SK-N-SH (cell line): ENCODE measurements at places on chromosomes 1 and 21. TPM values are rescaled to one million over a fixed set of nuclear protein-coding genes. Genes with fewer than 3 reads are reported as not detected.
A peak's percentile ranks its signal among the peaks of the same experiment; 100 is the strongest.

HENMT1 gene
- polyA plus RNA-seq = 0.03 TPM in 2 replicates

SLC6A9 gene
- polyA plus RNA-seq = 3.6 and 3.9 TPM in 2 replicates

FLVCR1 gene
- 1.7 and 2.5 TPM in 2 replicates for polyA plus RNA-seq

TTC22 gene
- polyA plus RNA-seq = not detected in 2 replicates

PATJ gene
- polyA plus RNA-seq = 2.5 and 3.0 TPM in 2 replicates

GRCh38 chr1:23376890-23377811, 7.5 kb upstream of the ZNF436 start:
- DNase-seq = no peak
- H3K36me3 ChIP-seq = no peaks in the 10 kb centered on the region
- peak overlapping the region; percentile 64 for H3K27ac ChIP-seq
- H3K4me1 ChIP-seq = peaks cover under 1% of the 10 kb centered on the region; the same call in 1 of the 2 replicates
- H3K27me3 ChIP-seq = no peaks in the 10 kb centered on the region
- no peak overlapping the region for H3K4me3 ChIP-seq

DNA sequence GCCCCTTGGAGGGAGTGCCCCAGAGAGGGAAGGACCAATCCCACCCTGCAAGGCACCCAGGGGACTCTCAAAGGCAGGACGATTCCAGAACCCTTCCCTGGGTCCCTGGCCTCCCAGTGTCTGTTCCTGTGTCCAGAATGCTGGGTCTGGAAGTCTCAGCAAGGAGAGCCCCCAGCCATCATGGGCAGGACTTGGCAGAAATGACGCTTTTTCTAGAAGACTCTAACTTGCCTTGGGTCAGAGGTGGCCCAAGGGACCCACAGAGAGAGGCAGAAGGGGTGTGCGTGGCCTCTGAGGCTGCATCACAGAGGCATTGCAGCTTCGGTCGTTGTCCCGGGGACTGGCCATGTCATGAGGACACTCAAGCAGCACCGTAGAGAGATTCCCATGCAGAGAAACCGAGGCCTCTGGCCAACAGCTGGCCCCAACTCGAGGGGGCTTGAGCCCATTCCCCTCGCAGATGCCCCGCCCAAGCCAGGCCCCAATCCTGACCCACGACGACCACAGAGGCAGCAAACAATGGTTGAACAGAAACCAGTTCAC, 57.8 kb downstream of the WNT9A start:
- H3K4me1 ChIP-seq = no peaks in the 10 kb centered on the region
- no peaks in the 10 kb centered on the region for H3K36me3 ChIP-seq
- no peaks in the 10 kb centered on the region for H3K27me3 ChIP-seq
- no peak for DNase-seq
- no peak overlapping the region for H3K27ac ChIP-seq

DNA sequence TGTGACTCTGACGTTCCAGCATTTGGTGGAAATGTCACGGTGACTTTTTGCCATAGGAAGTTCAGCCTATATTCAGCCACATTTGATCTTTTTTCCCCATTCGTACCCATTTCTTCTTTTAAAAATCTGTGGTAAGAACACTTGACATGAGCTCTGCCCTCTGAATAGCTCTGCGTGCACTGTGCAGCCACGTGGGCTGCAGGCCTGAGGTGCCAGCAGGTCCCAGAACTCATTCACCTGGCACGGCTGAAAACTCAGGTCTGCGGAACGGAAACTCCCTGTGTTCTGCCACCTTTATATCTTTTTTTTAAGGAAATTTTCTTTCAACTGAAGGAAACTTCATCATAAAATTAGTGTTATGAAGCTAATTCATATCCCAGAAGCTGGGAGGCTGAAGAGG, 28.6 kb downstream of the CEP104 start:
- H3K4me3 ChIP-seq = no peak overlapping the region
- DNase-seq = no peak
- H3K36me3 ChIP-seq = peaks cover 14% of the 10 kb centered on the region

GRCh38 chr1:210342986-210343780, 14.5 kb downstream of the HHAT start:
- H3K4me1 ChIP-seq = peaks cover 13% of the 10 kb centered on the region; the same call in 1 of the 2 replicates
- H3K4me3 ChIP-seq = no peak overlapping the region
- H3K27me3 ChIP-seq = no peaks in the 10 kb centered on the region
- no peak overlapping the region for H3K27ac ChIP-seq

DNA sequence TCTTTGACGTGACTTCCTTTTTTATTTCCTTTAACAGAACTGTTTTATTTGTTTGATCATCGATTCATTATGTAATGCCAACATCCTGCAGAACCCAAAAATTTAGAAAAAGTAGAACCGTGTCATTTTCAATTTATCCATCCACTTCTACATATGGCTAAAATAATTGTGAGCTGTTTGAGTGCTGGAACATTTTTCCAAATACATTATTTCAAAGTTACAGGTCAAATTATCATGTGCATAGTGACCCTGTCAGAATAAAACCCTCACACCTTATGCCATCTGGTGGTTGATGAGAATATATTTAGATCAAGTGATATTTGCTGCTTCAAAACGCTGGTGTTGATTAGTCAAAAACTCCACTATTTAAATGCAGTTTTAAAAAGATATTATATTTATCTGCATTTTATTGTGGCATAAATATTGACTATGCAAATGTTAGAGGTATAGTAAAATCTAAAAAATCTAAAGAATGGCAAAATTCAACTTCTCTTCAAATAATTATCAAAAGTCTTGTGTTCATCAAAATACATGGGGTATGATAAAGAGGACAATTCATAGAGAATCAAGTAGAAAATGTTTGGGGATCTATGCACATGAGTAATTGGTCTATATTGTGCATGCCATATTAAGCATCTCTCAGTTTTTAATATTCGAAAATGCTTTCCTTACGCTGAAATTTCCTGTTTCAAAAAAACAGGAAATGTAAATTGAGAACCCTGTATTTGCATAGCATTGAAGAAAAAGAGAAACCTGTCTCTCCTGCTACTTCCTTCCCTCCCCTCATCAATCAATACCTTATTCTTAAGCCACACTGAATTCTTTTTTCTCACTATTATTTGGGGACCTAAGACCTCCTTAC, 39.7 kb downstream of the UBE2U start:
- H3K4me3 ChIP-seq = no peak overlapping the region
- H3K36me3 ChIP-seq = no peaks in the 10 kb centered on the region
- H3K4me1 ChIP-seq = peaks cover 10% of the 10 kb centered on the region; the same call in 1 of the 2 replicates
- peak overlapping the region; percentile 91 for H3K27ac ChIP-seq
- no peaks in the 10 kb centered on the region for H3K27me3 ChIP-seq

DNA sequence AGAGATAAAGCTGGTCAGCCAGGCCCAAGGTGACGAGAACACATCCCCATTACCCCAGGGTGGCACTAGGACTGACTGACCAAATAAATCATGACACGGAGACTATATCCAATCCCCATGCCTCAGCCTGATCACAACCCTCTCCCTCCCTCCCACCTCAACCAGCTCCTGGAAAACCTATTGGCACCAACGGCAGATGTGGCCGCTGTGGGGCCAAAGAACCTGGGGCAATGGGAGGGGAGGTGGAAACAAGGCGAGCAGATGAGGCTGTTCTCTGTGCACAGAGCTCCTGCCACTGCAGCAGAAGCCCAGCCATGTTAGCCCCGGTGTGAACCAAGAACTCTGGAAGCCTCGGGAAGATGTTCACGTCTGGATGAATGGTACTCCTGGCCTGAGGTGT, 77.6 kb downstream of the CD247 start:
- no peak overlapping the region for H3K27ac ChIP-seq
- H3K4me1 ChIP-seq = peaks cover 7% of the 10 kb centered on the region; the same call in 1 of the 2 replicates
- H3K27me3 ChIP-seq = no peaks in the 10 kb centered on the region; the same call in 1 of the 2 replicates
- no peaks in the 10 kb centered on the region for H3K36me3 ChIP-seq
- no peak for DNase-seq

- H3K27ac ChIP-seq = no peak overlapping the region
Measured at GRCh38 chr21:36509973-36510664, 30.2 kb upstream of the CLDN14 start.

- H3K4me3 ChIP-seq = no peak overlapping the region
- no peak overlapping the region for H3K27ac ChIP-seq
- no peak for DNase-seq
- no peaks in the 10 kb centered on the region for H3K36me3 ChIP-seq
Measured at GRCh38 chr21:31410499-31411131, 66.6 kb upstream of the TIAM1 start.

DNA sequence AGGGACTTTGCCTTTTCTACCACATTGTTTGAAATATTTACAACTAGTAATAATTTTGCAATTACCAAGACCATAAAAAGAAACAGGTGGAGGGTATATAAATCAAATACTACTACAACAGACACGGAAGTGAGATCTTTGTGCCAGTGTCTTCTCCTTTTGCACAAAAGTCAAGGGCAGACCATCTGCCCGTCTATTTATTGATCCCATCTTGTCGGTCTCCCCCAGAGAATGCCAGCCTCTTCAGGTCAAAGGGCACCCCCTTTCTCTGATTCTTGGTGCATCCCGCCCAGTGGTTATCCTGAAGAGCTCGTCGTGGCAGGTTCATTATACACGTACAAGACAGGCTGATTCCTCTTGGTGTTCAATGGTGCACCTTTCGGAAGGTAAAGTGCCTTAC, 4.8 kb upstream of the PDE9A start:
- H3K27me3 ChIP-seq = peaks cover 16% of the 10 kb centered on the region; the same call in 1 of the 2 replicates
- DNase-seq = no peak
- no peak overlapping the region for H3K27ac ChIP-seq
- no peaks in the 10 kb centered on the region for H3K4me1 ChIP-seq
- H3K4me3 ChIP-seq = no peak overlapping the region
- H3K36me3 ChIP-seq = no peaks in the 10 kb centered on the region

DNA sequence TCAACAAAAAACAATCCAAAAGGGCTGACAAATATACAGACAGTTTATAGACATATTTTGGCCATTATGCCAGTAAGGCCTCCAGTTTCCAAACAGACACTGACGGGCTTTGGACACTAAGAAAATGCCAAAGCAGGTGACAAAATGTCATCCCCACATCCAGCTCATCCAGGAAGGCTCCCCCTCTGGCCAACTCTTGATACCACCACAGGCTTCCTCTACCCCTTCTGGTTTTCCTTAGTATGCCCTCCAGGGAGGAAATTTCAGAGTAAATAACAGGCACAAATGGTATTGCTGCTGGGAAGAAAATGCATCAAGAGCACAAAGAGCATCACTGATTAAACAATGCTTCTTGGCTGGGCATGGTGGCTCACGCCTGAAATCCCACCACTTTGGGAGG, 225.3 kb downstream of the VAV3 start:
- H3K27me3 ChIP-seq = no peaks in the 10 kb centered on the region
- no peak overlapping the region for H3K27ac ChIP-seq
- DNase-seq = no peak
- no peaks in the 10 kb centered on the region for H3K4me1 ChIP-seq
- H3K4me3 ChIP-seq = no peak overlapping the region

GRCh38 chr1:68815632-68816031, 318.8 kb upstream of the DEPDC1 start:
- no peak overlapping the region for H3K27ac ChIP-seq
- H3K27me3 ChIP-seq = no peaks in the 10 kb centered on the region
- H3K4me3 ChIP-seq = no peak overlapping the region
- DNase-seq = peak; percentile 23

GRCh38 chr1:113226148-113226547, 153.2 kb downstream of the LRIG2 start:
- H3K27ac ChIP-seq = no peak overlapping the region
- no peaks in the 10 kb centered on the region for H3K27me3 ChIP-seq
- no peak for DNase-seq
- H3K36me3 ChIP-seq = no peaks in the 10 kb centered on the region
- H3K4me3 ChIP-seq = no peak overlapping the region

- peaks cover 22% of the 10 kb centered on the region; the same call in 1 of the 2 replicates for H3K4me1 ChIP-seq
- H3K4me3 ChIP-seq = peak overlapping the region; percentile 14; the same call in 1 of the 2 replicates
- H3K36me3 ChIP-seq = no peaks in the 10 kb centered on the region
- peak; percentile 59 for DNase-seq
- no peaks in the 10 kb centered on the region for H3K27me3 ChIP-seq
Measured at GRCh38 chr1:94039871-94040569, 80.9 kb downstream of the ABCA4 start.

GRCh38 chr1:172559572-172560210, 26.7 kb downstream of the SUCO start:
- no peaks in the 10 kb centered on the region; the same call in 1 of the 2 replicates for H3K4me1 ChIP-seq
- DNase-seq = no peak
- no peak overlapping the region for H3K27ac ChIP-seq
- no peaks in the 10 kb centered on the region for H3K27me3 ChIP-seq
- H3K36me3 ChIP-seq = peaks cover 63% of the 10 kb centered on the region

DNA sequence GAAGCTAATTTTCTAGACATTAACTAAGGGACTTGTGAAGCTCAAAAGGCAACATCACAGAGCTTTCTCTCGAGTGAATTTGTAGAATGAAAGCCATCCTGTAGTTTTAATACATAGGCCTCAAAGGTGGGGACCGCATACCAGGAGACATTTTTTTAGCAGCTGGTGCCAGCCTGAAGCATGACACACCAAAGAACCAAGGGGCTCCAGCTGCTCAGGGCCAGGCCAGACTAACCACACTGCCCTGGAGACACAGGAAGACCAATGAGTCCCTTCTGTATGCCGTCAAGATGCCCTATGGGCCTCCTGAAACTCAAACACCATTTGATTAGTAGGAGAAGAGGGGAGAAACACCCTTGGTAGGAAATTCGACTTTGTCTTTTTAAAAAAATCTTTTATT, 113.9 kb upstream of the CACNA1E start:
- H3K36me3 ChIP-seq = no peaks in the 10 kb centered on the region
- DNase-seq = no peak
- H3K27ac ChIP-seq = no peak overlapping the region

GRCh38 chr1:214332946-214333798, 52.2 kb downstream of the SMYD2 start:
- peak; percentile 72 for DNase-seq
- no peak overlapping the region for H3K4me3 ChIP-seq
- no peaks in the 10 kb centered on the region for H3K4me1 ChIP-seq
- H3K27ac ChIP-seq = no peak overlapping the region
- H3K36me3 ChIP-seq = peaks cover 2% of the 10 kb centered on the region

- H3K27me3 ChIP-seq = no peaks in the 10 kb centered on the region
- H3K4me3 ChIP-seq = no peak overlapping the region
- H3K4me1 ChIP-seq = no peaks in the 10 kb centered on the region
- H3K27ac ChIP-seq = peak overlapping the region; percentile 25; the same call in 1 of the 2 replicates
Measured at GRCh38 chr21:24729568-24729967, 877.7 kb downstream of the MRPL39 start.

GRCh38 chr21:38428211-38428610, 70.1 kb downstream of the ERG start:
- H3K4me3 ChIP-seq = no peak overlapping the region
- no peaks in the 10 kb centered on the region for H3K4me1 ChIP-seq
- H3K27me3 ChIP-seq = no peaks in the 10 kb centered on the region
- no peak overlapping the region for H3K27ac ChIP-seq
- no peaks in the 10 kb centered on the region for H3K36me3 ChIP-seq

- H3K4me3 ChIP-seq = peak overlapping the region; percentile 52
- H3K27ac ChIP-seq = no peak overlapping the region
- H3K4me1 ChIP-seq = no peaks in the 10 kb centered on the region
- DNase-seq = peak; percentile 91
Measured at GRCh38 chr1:178037510-178038253, 56.2 kb upstream of the RASAL2 start.

DNA sequence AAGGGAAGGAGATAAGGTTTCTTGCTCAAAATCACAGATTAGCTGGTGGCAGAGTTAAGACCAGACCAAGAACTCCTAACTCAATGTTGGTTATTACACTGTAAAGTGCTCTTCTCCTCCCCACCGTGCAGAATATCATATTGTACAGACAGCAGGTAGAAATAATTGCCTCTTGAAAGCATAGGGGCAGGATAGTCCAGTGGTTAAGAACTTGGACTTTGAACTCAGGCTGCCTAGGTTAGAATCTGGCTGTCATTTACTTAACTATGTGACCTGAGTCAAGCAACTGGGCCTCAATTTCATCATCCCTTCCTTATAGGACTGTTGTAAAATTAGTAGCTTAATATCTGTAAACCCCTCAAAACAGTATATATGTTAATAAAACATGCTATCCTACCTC, 114.9 kb upstream of the HIVEP3 start:
- DNase-seq = no peak
- H3K27ac ChIP-seq = no peak overlapping the region
- no peaks in the 10 kb centered on the region for H3K36me3 ChIP-seq
